ENCODE measurements at places on chromosomes 12 and 14.
A peak's percentile ranks its signal among the peaks of the same experiment; 100 is the strongest.

DNA sequence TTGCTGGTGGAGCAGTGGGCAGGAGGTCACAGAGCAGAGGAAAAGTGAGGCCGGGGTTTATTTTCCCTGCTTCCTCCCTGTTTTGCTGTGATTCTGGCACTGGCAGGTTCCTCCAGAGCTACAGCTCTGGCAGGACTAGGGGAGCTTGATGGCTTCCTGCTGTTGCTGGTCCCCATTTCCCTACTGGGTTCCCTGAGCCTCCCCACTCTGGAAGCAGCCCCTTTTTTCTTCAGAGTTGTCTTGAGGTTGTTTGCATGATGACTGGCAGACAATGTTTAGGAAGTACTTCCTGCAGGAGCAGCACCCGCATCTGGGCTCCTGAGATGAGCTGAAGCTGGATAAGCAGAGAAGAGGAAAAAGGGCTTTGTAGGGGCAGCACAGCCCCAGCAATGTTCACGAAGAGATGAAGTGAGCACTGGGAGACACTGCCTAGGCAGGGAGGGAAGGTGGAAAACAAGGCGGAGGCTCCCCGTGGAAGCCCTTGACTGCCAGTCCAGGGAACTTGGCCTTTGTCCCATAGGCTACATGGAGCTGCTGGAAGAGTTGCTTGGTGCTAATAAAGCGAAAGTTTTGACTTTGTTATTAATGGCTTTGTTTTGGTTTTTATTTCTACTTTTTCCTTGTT is 126.9 kb downstream of the SLC38A6 start:
- DNase-seq = no peak

- no peak for DNase-seq
Measured at GRCh38 chr14:102316338-102316742, 3.2 kb upstream of the ZNF839 start.

DNA sequence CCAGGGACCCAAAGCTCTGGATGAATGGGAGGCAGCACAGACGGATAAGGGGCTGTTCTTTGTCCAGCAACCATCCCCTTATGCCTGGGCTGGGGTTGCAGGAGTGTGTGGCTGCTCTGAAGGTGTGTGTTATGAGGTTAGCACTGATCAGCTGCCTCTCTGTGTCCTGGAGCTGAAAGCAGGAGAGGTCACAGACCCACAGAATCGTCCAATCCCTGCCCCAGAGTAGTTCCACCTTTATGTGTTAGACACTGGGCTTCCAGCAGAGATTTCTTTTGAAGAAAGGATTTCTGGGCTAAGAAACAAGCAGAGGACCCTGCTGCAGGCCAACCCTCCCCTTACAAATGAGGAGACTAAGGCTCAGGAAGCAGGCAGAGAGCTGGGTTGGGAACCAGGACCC is 62.4 kb downstream of the ARL6IP4 start:
- no peak for DNase-seq

GRCh38 chr14:34629344-34629656 is 648 bp downstream of the SNX6 start:
- DNase-seq = no peak

DNA sequence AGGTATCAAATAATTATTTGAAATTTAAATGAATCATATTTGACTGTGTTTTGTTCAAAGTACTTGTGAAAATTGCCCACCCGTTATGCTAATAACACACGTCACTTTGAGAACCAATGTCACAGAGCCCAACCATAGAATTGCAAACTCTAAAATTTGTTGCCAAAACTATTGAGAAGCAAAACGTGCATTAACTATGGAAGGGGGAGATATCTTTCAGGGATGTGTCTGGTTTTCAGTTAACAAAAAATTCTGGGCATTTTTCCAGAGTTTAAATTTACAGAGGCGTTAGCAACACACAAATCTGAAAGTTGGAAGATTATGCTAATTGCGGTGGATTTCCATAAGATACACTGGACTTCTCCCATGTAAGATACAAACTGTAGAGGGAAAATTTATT is 371.8 kb upstream of the E2F7 start:
- DNase-seq = no peak

- no peak for DNase-seq
Measured at GRCh38 chr14:58815161-58815701, 177.5 kb downstream of the DACT1 start.

DNA sequence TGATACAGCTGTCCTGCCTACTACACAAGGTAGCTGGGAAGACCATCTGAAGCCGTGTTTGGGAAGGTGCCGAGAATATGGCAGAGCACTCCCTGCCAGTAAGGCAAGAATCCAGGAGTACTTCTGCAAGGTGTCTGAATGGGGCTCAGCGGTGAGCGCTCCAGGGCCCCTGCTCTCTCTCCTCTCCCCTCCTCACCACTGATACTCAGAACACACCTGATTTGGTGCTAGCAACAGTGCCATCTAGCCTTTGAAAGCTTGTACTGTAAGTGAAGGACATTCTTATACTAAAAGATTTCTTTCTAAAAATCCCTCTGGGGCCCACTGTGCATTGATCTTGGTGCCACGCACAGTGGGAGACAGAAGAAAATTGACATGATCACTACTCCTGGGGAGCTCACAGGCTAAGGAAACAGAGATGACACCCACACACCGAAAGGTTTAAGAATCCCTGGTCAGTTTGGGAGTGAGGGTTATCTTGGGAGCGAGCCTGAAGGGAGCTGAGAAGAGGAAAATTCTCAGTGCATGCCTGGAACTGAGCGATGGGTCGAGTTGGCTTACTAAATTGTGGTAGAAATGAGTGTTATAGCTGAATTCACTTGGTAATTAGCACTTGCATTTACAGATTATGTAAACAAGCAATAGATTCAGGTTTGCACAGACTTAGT is 216.9 kb downstream of the NTF3 start:
- DNase-seq = no peak

GRCh38 chr12:104553421-104553820 is 96.7 kb downstream of the CHST11 start:
- no peak for DNase-seq

- no peak for DNase-seq
Measured at GRCh38 chr14:99644723-99645544, at the start of gene HHIPL1. Gene HHIPL1, plus strand, starts transcription at chr14:99645129. Its CDS starts 79 bp downstream, at chr14:99645208.

DNA sequence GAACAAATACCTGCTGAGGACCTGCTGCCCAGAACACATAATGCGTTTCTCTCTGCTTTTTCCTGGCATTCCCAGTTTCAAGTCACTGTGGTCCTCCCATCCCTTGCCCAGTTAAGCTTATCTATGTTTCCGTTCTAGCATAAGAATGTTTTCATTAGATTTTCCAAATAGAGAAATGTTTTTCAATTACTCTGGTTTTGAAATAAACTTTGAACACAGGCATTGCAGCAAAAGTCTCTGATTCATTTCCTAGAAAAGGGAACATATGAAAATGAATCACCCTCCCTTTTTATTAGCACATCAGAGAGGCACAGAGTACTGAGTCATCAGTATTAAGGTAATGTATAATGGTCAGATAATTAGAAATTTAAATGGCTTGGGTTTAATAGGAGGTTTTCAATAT is 201.1 kb upstream of the TMEM260 start:
- no peak for DNase-seq

DNA sequence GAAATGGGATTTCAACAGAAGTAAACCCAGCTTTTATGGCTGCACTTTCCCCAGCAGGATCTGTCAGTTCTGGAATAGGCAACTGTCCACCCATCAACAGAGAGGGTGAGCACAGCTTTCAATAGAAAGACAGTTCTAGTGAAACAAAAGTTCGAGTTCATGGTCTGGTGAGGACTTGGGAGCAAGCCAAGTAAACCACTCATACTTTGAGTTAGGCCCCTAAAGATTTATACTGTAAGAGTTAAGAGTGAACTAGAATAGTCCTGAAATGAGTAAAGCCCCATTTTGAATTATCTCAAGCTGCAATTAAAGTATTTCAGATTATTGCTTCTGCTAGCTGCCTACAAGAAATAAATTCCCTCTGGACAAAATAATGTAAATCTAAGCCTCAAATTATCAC is 82.6 kb downstream of the METTL25 start:
- no peak for DNase-seq

DNA sequence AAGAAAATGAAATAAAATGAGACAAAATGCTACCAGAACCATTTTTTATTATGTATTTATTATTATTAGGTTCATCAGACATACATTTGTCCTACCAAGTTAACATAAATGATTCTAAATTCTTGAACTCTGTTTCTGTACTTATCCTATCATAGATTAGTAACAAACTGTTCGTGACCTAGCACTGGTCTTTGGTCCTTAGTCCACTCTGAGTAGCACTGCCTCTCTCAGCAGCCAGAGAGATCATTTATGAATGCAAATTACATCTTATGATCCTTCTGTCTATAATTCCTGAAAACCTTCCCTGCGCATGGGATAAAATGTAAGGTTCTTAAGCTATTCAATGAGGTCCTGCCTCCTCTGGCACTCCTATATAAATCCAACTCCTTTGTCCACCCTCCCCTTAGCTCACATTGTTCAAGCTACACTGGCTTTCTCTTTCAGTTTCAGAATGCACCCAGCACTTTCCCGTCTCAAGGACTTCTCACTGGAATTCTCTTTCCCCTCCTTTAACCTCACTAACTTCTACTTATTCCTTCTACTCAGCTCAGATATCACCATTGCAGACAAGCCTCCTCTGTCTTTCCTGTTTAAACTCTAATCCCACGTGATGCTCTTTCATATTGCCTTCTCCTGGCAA is 17.1 kb downstream of the PDZRN4 start:
- DNase-seq = no peak

- no peak for DNase-seq
Measured at GRCh38 chr14:63598807-63599206, 42.9 kb downstream of the WDR89 start.

GRCh38 chr14:55731881-55732498 is 152.0 kb downstream of the KTN1 start:
- no peak for DNase-seq

GRCh38 chr14:65291531-65291930 is 121.0 kb upstream of the FUT8 start:
- no peak for DNase-seq

DNA sequence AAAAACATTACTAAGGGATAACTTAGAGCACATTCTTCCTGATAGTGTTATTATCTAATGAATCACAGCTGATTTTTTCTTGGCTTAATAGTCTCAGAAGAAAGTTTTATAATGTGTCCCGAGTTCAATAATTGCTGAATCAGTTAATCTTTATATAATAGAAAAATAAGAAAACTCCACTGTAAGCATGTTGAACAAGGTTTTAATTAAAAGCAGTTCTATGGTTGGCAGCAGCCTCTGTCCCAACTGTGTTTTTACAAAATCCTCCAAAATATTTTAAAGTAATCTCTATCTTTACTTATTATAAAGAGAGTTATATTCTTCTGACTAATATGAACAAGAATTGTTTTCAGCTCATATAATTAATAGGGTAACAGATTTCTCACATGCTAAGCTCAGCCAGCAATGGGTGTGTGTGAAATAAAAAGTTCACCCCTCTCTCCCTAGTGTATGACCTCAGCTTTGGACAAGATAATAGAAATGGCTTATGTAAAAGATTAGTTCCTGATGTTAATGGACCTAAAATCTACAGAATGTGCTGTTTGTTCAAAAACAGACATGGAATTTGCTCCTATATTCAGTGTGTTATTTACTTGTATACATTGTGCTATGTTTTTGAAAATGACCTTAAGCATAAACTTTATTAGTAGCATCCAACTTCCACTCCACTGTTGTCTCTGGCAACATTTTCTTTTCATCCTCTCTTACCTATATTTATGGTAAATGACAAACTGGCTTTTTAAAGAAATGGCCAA is 67.1 kb upstream of the DCN start:
- no peak for DNase-seq

DNA sequence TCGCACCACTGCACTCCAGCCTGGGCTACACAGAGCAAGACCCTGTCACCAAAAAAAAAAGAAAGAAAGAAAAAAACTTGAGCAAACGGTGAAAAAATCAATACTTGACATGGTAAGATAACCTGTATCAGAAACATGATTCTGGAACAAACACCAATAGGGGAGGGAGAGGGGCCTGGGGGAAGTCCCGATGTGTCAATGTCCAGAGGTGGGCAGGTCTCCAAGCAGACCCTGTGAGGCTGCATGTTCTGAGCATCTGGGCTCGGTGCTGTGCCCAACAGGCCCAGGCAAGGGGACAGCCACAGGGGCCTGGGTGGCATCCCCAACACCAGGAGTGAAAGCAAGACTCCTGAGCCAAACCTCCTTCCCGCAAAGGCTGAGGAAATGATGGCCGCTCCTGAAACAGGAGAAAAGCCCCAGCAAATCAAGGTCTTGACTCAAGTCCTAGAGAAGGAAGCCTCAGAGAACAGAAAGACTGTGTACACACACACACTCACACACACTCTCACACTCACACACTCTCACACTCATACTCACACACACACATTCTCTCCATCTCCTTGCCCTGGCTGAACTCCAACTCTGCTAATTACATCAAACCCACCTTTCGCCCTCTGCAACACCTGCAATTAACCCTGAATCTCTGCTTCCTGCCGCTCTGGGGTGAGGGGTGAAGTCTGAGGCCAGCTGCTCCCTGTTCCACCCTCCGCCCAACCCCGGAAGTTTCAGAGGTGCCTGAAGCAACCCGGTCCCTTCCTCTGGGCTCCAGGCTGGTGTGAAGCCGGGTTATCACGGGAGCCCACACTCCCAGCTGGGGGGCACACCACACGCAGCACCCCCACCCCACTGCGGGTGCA is 20.4 kb downstream of the CCDC88C start:
- DNase-seq = no peak

GRCh38 chr14:69260861-69261564 is 1.1 kb downstream of the GALNT16 start:
- DNase-seq = no peak

GRCh38 chr14:52071675-52072074 is 2.8 kb upstream of the NID2 start:
- DNase-seq = no peak

GRCh38 chr12:103144278-103144677 is 186.8 kb downstream of the ASCL1 start:
- DNase-seq = peak; percentile 31

DNA sequence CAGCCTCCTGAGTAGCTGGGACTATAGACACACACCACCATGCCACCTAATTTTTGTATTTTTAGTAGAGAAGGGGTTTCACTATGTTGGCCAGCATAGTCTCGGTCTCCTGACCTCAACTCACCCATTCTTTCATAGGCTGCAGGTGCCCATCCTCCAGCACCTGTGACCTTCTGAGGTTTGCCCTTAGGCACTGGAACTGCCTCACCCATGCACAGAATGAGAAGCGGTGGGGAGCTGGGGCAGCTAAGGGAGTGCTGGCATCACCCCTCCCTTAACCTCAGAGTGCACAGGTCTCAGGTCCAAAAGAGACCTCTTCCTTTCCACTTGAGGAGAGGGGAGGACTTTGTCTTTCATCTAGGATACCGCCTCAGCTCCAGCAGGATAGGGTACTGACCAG is 177.4 kb upstream of the CCDC198 start:
- no peak for DNase-seq

DNA sequence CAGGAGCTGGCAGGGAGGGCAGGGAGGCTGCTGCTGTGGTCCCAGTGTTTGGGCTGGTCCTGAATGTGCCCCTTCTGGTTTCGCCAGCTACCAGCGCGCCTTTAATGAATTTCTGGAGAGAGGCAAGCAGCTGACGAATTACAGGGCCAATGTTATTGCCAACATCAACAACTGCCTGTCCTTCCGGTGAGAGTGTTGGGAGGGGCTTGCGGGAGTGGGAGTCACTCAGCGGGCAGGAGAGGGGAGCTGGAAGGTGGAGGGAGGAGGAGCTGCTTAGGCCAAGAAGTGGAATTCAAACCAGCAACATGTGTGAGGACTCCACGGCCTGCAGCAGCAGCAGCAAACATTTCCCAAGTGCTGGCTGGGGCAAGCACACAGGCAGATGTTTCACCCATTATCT is 7.7 kb downstream of the TNFAIP2 start:
- DNase-seq = no peak
